ENCODE measurements at places on chromosomes 16 and 17.

GRCh38 chr17:77585142-77585860, 373.2 kb upstream of the TNRC6C start:
- DNase-seq: no peak

GRCh38 chr17:49360796-49361128, 1.3 kb downstream of the ZNF652 start:
- no peak for DNase-seq

- no peak for DNase-seq
Observed at GRCh38 chr16:81494888-81495287, 50.3 kb downstream of the CMIP start.

GRCh38 chr17:9899280-9900043, 5.6 kb downstream of the RCVRN start:
- no peak for DNase-seq

DNA sequence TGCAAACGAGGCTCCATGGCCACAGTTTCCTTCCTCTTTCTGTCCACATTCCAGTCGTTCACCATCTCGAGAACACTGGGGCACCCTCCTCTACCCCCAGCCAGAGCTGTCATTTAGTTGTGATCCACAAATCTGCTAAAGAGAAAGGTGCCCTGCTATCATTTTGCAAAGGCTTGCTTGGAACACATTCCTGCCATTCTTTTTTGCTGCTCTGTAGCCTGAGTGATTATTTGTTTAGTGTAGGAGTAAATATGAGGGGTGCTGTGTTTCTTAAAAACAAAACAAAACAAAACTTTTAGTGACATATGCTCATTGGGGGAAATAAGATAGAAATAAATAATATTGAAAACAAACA, 166.7 kb downstream of the PRKCA start:
- DNase-seq: no peak

All from HL-60 (cell line).